ENCODE measurements at places on chromosomes 3 and 15.
A peak's percentile ranks its signal among the peaks of the same experiment; 100 is the strongest.

- no peak for DNase-seq
Observed at GRCh38 chr15:67855842-67856241, 16.0 kb upstream of the RNU6-1 start.

GRCh38 chr15:66851311-66852063 is 149.5 kb downstream of the SMAD6 start:
- DNase-seq: peak; percentile 72

GRCh38 chr3:126303272-126303671 is 53.9 kb downstream of the KLF15 start:
- no peak for DNase-seq

DNA sequence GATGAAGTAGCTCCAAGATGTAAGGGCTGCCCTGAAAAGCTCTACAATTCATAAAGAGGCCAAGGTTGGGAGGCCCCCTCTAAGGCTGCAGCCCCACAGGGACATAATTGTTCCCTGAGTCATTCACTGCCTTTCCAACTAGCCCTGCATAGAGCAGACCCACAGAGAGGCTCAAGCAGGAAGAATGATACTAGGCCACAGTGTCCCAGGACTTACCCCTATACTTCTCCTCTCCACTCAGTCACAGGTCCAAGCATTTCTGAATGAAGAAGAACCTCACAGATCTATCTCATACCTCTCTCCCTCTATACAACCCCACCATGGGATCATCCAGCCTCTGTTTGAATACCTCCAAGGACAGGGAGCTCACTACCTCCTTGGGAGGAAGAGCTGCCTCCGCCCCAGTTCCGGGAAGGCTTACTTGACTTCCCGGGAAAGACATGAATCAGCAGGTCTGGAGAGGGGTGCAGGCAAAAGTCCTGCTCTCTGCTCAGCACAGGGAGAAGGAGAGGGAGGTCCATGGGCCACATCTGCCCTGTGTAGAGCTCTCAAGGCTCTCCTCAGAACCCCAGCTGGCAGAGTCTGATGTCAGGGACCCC is 6.9 kb upstream of the SKIC8 start:
- DNase-seq: no peak

- no peak for DNase-seq
Observed at GRCh38 chr3:123202451-123202850, 708 bp downstream of the SEC22A start.

DNA sequence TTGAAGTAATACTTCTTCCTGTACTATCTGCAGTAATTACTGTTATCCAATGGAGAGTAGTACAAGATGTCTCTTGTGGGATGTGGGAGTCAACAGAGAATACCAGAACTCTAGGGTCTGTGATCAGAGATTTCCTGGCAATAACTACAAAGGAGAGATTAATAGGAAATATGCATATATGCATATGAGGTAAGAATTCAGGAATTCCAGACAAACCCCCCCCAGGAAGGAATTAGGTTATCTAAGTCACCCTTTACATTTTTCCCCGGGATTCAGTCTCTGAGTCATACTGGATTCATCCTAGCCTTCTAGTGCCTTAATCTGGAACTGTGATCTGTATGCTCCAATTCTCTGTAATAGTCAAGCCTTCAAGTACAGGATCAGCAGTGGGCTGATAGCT is 49.4 kb downstream of the GTF2E1 start:
- no peak for DNase-seq

DNA sequence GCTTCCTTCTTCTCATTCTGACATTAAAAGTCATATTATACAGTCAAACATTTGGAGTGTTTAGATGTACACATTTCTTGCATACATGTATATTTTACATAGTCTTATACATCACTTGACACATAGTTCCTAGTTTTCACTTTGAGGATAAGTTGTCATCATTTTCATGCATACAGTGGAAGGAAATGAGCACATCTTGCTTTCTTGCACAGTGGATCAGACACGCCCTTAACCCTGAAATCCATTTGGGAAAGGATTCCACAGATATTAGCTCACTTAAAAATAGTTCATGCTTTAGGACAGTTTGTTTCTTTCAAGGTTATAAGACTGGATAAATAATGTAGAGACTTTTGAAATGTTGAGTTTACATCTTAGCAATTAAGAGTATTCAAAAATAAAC is 148.6 kb upstream of the MME start:
- DNase-seq: no peak

GRCh38 chr15:48367483-48367882 is 36.3 kb downstream of the DUT start:
- DNase-seq: no peak

DNA sequence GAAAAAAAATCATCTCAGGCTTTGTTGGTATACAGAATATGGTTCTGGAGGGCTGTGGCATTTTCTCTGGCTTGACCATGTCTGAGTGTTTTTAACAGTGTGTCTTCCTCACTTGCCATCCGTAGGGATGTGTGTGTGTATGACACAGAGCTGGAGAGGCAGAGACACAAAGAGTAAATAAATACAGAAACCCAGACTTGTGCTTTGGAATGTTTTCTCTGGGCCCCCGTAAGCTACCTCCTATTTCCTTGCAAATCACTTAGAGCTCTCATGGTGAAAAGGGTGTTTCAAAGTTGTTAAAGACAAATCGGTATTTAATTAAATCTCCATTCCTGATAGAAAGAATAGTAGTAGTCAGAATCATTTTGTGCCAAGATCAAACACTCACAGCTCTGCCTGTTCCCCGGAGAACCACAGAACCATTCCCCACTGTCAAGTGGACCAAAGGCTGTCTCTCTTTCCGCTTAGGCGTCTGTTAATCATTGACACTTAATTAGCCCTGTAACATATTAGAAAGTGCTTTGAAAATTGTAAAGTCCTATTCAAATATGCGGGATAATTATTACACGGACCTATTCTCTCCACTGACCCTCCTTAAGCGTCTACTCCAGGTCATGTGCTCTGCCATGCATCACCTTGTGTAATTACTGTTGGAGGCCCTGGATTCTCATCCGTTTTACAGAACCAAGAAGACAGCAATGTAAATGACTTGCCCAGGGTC is 313.6 kb upstream of the TLE3 start:
- DNase-seq: no peak

DNA sequence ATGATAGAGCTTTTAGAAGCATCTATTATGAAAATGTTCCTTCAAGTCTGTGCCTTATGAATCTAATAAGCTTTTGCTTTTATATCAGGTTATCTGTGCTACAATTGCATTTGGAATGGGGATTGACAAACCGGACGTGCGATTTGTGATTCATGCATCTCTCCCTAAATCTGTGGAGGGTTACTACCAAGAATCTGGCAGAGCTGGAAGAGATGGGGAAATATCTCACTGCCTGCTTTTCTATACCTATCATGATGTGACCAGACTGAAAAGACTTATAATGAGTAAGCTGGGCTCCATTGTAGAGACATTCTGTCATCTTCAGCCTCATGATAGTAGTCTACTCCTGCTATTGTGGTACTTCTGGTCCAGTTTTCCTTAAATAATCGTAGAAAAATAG is 73.4 kb downstream of the BLM start:
- DNase-seq: no peak

DNA sequence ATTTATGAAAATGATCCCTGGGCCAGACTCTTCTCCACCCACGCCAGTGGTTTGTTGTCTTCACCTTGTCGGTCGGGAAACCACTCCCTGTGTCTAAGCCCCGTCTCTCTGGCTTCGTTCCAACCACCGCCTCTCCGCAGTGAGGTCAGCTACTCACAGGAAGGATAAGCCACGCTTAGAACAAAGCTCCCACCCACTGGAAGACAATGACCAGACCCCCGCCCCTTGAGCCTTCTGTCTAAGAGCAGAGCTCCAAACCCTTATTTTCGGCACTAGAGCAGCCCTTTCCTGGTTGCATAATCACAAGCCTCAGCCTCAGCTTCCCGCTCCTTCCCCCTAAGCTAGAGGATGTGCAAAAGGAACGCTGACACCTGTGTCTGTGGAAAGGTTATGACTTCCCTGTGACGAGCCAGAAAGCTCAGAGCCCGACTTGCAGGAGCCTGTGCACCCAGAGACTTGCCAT is 114.9 kb upstream of the MEF2A start:
- DNase-seq: peak; percentile 57

- DNase-seq: no peak
Observed at GRCh38 chr3:79175870-79176269, 591.9 kb downstream of the ROBO1 start.

DNA sequence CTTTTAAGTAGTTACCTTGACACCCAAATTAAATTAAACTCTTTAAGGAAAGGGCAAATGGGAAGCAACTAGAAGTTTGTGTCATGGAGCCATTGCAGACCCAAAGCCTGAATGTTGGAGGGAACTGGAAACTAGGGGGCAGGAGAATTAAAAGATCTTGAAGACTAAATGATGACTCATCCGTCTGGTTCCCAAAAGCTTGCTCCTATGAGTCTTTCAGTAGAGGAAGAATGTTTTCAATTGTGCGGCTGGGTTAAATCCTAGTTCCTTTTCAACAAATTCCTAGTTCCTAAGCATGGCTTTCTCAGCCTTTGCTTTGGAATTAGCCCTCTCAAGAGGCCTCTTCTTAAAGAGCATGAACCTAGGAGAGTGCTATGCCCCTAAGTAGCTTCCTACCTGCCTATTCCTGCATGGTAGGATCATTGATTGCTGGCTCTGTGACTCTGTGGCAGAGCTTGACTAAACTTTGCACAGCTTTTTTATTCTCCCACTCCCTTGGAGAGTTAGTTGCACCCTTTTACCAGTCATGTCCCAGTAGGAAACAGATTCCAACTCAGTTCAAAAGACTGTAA is 17.7 kb downstream of the CLEC3B start:
- DNase-seq: no peak

GRCh38 chr3:193905541-193906396 is 230.2 kb upstream of the HES1 start:
- no peak for DNase-seq

- no peak for DNase-seq
Observed at GRCh38 chr15:93359425-93360131, 270.6 kb upstream of the RGMA start.

GRCh38 chr3:195900436-195901355 is 7.7 kb downstream of the TNK2 start:
- no peak for DNase-seq

- DNase-seq: no peak
Observed at GRCh38 chr3:180280555-180280954, 243.8 kb upstream of the PEX5L start.

GRCh38 chr3:48716508-48716981 is 476 bp downstream of the IP6K2 start:
- peak; percentile 45 for DNase-seq

DNA sequence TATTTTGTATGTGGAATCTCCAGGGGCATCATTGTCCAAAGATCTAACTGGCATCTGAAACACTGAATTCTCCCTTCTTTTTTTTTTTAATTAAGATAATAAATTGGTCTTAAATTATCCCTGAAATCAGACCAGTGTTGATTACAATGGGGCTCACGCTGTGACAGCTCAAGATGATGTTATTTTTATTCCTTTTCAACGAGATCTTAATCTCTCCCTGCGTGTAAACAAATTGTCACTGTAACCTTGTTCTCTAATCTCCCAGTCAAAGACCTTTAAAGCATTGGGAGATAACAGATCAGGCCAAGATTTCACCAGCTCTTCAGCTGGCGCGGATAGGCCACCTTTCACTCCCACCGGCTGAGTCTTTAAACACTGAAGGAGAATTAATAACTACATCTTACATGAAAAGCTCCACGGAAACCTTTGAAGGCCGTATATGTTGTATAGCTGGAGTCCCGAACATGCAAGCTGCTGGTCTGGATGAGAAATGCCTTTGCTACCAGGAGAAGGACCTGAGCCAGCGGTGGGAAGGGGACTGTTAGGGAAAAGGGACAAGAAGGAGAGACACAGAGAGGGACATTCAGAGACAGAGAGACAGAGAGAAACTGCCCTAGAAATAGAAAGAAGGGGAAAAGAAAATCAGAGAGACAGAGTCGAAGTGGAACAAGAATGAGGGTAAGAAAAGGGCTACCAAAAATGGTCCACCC is 418.8 kb upstream of the NR2F2 start:
- no peak for DNase-seq

GRCh38 chr3:196756732-196757131 is 17.1 kb downstream of the PAK2 start:
- DNase-seq: no peak

DNA sequence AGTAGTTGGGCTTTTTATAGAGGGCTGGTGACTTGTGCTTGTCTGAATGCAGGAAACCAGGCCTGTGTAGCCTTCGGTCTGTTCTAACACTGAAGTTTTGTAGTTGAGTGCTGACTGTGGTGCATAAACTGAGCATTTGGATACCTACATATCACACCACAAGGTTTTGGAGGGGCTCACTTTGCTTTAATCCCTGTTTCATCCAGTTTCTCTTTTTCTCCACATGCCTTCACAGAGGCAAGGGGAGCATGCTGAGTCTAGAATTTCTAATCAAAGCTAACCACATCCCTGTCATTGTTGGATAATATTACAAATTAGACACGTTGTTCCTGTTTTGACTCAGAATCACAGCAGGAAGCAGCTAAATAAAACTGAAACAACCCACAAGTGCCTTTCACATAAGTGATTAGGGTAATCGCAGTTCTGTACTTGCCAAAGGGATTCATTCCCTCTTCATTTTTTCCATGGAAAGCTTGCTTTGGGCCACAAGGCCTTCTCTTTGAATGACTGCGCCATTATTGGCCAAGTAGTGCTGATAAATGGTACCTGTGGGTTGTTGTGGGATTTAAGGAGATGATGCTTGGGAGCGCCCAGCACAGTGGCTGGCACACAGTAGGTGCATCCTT is 48.9 kb downstream of the TGFBR2 start:
- DNase-seq: no peak

- DNase-seq: no peak
Observed at GRCh38 chr3:167691366-167691765, 37.6 kb upstream of the WDR49 start.

DNA sequence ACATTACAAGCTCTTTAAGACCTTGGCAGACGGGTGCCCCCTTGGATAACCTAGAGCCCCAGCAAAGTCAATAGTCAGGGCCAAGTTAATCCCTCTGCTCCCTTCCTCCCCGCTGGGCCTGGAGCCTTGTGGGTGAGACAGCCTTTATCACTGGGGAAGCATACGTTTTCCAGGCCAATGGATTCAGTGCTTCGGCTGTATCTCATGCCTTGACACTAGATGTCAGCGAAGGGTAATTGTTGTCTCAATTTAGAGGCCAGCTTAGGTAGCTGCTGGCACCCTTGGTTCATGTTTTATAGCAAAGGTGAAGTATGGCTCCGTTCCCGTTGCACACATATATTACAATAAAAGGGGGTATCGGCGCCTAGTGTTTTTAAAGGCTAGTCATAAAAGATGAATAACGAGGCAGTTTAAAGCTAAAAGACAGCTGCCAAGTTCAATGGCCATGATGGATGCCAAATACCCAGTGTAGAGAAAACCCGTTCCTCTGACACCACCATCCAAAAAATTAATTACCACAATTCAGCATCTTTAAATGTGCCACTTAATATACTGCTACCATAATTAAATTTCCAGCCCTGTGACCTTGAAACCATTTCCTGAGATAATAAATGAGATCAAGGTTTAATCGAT is 52.3 kb upstream of the BNIP2 start:
- no peak for DNase-seq

Data from activated T-cell treated with anti-CD3 and anti-CD28 coated beads, Interleukin-2, amount 50 U/mL, for 1 hour (primary cell).